ENCODE measurements at places on chromosomes 16 and 17.

- no peak for DNase-seq
Measured at GRCh38 chr16:80683646-80684045, 120.8 kb downstream of the CDYL2 start.

DNA sequence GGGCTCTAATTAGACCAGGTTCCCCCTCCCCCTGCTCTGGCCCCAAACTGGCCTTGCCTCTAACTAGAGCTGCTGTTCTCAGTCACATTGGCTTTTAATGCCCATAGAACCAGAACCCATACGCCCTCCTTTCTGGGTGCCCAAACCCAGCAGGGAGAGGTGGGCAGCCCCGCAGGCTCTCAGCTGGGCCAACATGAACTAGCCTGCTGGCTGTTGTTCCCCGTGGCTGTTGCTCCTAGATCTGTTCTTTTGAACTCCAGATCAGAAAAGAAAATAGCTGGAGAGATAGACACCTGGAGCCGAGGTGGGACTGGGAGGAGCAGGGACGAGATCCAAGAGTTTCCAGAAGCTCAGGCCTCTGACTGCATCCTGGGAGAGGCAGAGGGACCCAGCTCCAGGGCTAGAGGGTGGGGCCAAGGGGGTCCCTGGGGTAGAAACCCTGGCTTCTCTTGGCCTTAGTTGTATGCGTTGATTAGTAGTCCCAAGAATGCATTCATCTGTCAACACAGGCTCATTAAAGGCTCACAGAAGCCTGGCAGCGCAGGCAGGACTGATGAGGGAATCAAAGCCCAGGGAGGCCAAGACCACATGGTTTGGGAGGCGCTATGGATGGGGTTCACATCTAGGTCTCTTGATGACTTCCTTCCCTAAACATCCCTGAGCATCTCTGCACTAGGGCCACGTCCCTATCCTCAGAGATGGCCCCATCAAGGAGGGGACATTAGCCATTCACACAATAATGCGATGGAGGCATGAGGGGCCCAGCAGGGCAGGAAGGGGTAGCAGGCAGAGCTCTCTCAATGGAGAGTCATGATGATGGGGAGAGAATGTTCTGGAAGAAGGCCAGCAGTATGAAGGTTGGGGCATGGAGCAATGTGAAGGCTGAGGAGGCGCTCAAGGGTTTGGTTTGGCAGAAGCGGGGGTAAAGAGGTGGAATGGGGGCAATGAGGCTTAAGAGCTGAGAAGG, 1.3 kb upstream of the CPSF4L start:
- DNase-seq: no peak

- no peak for DNase-seq
Measured at GRCh38 chr17:50620858-50621257, 13.8 kb upstream of the ABCC3 start.

DNA sequence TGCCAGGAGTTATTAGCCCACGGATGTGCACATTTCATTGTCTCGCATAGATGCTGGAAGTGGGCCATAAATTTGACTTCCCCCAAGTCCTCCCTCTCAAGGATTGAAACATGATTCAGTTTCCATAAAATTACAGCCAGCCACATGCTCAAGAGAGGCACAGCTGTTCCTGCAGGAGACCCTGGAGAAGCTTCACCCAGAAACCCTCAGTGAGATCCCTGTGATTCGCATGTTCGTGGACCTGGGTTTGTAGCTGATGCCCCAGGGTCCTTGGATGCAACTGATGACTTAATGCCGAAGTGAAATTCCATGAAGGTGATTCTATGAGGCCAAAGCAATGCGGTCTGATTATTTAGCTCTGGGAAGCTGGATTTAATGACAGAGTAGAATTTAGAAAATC, 24.7 kb upstream of the AQP8 start:
- no peak for DNase-seq

- peak; percentile 49 for DNase-seq
Measured at GRCh38 chr17:40075201-40075941, 12.6 kb downstream of the THRA start.

GRCh38 chr16:26983426-26983825, 83.3 kb upstream of the C16orf82 start:
- DNase-seq: no peak

DNA sequence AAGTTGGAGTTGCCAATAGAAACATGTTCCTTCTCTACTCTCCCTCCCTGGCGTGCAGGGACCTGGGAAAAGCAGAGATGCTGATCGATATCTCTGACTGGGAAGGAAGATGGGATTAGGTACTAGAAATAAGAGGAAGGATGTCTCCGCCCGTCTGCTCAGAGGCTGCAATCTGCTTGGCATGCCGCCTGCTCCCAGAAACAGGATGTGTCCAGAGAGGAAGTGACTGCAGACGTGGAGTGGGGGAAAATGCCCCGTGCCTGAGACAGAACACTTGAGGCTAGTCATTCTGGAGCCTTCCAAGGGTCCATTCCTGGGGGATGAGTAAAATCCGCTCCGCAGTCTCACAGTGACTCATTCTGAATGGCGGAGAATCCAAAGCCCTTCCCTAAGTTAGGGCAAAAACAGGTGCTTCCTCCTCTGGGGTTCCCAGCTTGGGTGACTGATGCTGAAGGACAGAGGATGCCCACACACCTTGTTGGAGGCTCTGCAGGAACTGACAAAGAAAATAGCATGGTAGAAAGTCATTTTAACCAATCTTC, 45.0 kb upstream of the SMURF2 start:
- no peak for DNase-seq
